ENCODE measurements at places on chromosomes 7 and 10.

DNA sequence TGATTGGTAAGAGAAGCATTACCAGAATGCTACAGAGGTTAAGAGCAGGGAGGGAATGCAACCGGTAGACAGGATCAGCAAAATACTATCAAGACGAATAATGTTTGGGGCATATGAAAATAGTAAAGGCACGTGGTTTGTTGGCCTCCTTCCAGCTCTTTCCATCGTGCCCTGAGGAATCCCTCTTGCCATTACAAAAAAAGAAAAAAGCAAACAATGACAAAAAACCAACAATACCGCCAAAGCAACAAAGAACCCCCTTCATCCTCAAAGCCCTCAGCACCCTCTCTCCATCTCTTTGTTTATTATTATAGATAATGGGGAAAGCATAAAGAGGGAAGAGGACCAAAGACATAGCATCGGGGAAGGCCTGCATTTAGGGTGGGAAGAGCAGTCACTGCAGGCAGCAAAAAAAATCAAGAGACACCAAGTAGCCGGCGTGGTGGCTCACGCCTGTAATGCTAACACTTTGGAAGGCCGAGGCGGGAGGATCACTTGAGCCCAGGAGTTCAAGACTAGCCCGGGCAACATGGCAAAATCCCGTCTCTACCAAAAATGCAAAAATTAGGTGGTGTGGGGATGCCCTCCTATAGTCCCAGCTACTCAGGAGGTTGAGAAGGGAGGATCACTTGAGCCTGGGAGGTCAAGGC lies 78.0 kb downstream of the HIP1 start:
- no peak for DNase-seq

DNA sequence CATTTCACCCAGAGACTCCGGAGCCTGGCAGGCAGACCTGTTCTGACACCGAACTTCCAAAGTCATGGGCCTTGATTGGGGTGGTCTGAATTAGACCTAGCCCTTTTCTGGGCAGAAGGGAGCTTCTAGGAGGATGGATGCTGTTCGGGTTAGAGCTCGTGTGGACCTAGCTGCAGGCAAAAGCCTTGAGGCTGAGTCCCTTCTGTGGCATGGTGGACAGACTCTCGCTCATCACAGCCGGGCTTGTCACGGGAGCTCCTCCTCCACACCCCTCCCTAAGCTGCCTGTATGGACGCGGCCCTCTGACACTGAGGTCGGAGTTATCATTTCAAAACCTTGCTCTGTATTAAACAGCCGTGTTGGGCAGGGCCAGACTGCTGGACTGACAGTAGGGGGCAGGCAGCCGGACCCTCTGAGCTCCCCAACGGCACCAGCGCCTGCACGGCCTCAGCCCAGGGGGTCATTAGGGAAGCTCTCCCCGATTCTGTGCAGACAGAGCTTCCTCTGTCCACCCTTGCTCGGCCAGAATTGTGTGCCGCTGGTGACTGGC lies 2.2 kb downstream of the IRF5 start:
- DNase-seq: no peak

DNA sequence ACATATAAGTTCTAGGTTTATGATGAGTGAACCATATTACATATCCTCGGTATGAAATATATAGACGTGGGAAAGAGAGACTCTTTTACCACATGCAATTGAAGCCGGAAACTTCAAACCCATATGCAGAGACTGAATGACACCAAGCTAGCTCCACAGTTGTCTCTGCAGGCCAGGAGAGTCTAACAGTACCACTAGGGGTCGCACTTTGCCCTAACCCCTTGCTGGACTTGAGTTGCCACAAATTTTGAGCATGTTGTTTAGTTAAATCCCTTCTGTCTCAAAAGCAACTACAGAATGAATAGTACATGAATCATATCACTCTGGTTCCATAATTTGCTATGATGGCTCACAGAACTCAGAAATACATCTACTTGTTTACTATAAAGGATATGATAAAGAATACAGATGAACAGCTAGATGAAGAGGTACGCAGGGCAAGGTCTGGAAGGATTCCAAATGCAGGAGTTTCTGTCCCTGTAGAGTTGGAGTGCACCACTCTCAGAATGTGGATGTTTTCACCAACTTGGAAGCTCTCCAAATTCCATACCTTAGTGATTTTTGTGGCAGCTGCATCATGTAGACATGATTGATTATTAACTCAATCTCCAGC lies 112.4 kb upstream of the YAE1 start:
- DNase-seq: peak; percentile 24

GRCh38 chr7:124857672-124858235 lies 71.9 kb downstream of the POT1 start:
- DNase-seq: no peak

- DNase-seq: peak; percentile 6
Observed at GRCh38 chr7:128030654-128031611, at the start of gene LRRC4. TSS of gene LRRC4 (minus strand) at chr7:128031437. CDS start at chr7:128030640, 797 bp downstream.

DNA sequence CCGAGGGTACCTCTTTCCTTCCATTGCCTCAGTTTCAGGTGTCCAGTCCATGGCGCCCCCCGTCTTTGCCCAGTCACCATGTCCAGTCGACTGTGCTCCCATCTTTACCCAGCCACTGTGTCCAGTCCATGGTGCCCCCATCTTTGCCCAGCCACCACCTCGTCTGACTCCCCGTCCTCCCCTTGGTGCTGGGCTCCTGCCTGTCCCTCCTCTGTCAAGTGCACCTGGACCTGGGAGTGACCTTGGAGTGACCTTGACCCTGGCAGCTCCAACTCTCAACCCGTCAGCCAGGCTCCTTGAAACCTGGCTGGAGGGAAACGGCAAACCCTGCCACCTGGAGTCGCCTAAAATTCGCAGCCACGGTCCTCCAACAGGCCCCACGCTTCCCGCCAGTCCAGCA lies 180.2 kb downstream of the ADARB2 start:
- no peak for DNase-seq

DNA sequence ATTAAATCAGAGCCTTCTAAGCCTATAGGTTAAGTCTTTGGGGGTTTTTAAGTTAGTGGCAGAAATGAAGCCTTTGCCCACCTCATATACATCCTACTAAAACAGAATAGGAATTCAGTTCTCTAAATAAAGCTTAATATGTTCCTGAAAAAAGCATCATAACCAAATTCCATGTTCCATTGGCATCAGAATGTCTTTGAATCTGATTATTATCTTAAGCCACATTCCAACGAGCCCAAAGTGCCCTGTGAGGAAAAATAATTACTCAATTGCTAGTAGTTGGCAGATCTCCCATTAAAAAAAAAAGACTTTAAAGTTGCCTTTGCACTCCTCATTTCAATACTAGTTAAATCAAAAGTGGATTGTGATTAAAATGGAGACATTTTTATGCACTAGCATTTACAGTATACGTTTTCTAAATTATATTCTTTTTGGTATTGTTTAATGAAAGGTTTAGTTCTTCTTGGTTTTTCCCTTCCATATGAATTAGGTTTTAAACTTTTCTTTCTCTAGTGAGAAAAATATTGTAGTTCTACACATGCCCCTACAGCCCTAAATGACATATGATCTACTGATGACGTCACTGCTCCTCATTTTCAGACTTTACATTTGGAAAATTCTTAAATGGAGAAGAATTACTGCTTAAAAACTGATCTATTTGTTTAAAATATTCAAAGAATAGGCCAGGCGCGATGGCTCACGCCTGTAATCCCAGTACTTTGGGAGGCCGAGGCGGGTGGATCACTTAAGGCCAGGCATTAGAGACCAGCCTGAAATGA lies 54.3 kb upstream of the CABCOCO1 start:
- no peak for DNase-seq

- no peak for DNase-seq
Observed at GRCh38 chr10:98920360-98920759, 315.3 kb downstream of the HPSE2 start.

DNA sequence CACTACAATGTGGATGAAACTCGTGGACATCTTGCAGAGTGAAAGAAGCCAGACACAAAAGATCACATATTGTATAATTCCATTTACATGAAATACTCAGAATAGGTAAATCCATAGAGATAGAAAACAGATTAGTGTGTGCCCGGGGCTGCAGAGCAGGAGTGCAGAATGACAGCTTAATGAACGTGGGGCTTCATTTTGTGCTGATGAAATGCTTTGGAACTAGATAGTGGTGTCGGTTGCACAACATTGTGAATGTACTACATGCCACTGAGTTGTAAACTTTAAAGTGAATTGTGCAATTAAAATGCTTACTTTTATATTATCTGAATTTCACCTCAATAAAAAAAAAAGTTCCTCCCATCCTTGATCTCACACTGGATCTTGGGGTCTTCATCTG lies 31.8 kb upstream of the CARD11 start:
- no peak for DNase-seq

DNA sequence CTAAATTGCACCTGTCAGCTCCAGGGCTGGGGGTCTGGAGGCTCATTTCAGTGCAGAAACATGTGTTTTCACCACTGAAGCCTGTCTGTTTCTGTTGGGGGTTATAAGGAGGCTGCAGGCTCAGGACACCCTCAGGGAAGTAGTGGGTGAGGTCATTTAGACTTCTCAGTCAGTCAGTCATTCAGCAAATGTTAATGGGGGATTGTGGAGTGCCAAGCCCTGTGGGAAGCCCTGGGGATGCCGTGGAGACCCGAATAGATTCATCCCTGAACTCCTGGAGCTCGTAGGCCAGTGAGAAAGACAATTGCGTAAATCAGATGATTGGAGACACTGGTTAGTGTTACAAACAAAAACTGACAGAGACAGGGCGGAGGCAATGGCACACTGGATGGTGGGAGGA lies 19.2 kb downstream of the LHPP start:
- DNase-seq: no peak

DNA sequence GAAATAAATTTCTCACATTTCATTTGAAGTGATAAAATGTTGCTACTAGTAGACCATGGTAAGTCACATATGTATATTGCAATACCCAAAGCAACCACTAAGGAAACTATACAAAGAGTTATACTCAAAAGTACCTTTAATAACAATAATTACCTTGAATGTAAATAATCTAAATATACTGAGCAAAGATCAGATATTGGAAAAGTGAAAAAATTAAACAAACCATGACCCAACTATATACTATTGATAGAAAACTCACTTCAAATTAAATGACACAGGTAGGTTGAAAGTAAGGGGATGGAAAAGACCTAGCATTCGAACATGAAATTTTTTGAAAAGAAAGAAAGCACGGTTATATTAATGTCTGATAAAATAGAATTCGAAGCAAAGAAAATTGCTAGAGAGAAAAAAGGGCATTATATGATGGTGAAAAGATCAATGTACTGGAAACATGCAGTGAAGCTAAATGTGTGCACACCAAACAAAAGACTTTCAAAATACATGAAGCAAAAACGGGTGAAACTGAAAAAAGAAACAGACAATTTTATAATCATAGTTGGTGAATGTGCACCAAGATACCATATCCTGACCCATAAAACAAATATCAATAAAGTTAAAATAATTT lies 29.1 kb downstream of the TFPI2 start:
- DNase-seq: no peak

DNA sequence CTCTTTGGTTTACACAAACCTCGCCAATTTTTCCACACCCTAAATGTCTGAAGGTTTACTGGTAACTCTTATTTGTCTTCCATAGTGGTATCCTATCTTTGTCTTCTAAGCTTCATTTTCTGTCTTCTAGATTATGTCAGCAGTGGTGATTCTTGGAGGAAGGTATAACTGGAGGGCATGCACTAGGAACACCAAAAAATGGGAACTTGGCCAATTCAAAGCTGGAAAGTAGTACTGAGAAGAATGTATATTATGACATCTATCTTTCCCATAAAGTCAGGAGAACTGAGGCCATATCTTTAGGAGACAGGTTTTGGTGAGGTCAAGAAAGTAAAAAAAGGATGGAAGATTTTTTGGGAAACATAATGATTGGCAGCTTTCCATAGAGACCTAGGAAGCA lies 113.3 kb downstream of the CPEB3 start:
- DNase-seq: no peak

DNA sequence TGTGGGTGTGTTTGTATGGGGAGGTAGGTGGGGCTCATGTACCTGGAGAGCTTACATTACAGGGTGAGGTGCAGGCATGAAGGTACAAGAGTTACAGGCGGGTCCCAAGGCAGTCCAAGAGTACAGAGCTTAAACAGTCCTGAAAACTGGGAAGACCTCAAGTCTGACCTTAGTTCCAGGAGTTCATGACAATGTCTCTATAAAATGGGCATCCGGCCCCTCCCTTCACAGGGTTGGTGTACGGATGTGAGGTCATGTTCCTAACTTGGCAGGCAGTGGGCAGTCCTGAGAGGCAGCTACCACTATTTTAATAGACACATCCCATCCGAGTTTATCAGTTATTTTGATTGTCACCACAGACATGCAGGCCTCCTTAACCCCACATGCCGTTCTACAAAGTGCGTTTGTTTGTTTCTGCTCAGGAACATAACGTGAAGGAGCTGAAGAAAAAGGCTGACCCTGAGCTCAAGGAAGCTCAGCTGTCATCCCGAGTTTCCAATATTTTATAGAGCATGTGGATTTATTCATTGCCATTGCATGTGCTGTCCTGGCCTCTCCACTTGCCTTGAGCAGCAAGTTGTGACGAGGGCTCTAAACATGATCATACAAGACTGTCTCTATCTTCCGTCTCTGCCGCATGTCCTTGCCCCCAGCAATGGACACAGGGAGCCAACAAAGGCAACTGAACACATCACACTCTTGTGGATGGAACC lies 647.5 kb upstream of the IGFBP3 start:
- DNase-seq: no peak

- DNase-seq: no peak
Observed at GRCh38 chr10:26642896-26643653, 54.4 kb upstream of the PDSS1 start.

DNA sequence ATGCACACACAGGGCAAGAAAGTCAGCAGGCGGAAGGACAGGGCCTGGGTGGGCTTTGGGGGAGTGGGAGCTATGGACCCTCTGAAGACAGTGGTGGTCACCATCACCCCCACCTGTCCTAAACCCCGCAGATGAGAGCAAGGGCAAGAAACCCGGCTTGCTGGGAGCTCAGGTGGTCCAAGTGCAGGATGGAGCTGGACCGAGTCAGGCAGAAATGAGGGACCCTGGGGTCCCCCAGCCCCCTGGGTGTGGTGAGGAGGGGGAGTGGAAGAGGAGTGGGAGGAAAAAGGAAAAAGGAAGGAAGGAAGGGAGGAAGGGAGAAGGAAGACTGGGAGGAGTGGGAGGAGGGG lies 54.8 kb downstream of the MICALL2 start:
- no peak for DNase-seq
